ENCODE measurements at places on chromosomes 5 and 9.

DNA sequence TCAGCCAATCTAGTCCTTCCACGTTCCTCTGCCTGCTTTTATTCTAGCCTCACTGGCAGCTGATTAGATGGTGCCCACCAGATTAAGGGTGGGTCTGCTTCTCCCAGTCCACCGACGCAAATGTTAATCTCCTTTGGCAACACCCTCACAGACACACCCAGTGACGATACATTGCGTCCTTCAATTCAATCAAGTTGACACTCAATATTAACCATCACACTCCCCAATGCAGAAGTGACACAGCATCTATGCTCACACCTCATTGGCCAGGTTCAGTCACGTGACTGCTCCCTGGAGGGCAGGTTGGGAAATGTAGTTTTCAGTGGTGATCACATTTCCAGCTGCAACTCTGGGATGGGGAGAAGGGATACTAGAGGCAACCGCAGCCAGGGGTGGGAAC is 13.0 kb downstream of the SUSD3 start:
- DNase-seq: no peak

GRCh38 chr5:131545845-131546244 is 89.2 kb downstream of the RAPGEF6 start:
- no peak for DNase-seq

DNA sequence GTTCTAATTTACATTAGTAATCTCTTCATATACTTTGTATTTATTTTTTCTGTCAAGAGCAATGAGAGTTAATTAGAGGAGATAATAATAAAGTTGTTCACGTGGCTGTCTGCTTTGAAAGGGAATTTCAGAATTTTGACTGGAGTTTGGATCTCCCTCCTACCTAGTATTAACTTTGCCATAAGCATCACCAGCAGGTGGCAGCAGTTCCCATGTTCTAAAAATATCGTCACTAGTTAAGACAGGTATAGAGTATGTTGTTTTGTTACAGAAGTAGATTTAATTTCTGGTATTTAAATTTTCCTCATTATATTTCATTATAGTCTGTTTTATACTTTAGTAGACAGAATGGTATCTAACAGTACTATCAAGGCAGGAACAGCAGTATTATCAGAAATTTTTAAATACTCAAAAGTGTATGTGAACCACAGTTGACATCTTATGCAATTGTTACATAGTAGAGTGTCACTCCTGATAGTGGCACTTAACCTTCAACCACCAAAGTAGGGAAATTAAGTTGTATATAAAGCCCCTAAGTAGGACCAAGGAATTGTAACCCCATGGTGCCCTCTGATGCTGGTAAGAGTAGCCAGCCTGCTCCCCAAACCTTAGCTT is 20.4 kb downstream of the GNPDA1 start:
- DNase-seq: peak; percentile 76

- DNase-seq: no peak
Observed at GRCh38 chr5:154395407-154396106, 50.2 kb upstream of the SAP30L start.

- DNase-seq: no peak
Observed at GRCh38 chr5:181037365-181037861, 2.7 kb upstream of the BTNL9 start.

DNA sequence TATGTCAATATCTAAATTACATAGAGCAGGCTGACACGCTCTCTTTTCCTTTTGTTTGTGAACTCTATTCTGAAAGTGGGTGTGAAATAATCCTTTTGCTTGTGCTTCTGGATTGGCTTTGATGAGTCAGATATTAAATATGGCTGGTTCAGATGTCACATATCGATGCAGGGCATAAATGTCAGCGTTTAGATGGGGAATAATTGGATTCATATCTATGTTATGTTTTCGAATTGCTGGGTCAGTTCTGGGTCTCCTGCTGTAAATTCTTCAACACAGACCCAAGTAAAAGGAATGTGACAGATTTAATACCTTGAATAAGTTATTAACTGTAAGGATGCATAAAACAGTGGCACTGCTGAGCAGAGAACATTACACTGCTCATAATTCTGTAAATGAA is 118.7 kb upstream of the SNX2 start:
- DNase-seq: no peak

GRCh38 chr9:73199886-73200285 is 48.2 kb downstream of the ANXA1 start:
- DNase-seq: no peak

DNA sequence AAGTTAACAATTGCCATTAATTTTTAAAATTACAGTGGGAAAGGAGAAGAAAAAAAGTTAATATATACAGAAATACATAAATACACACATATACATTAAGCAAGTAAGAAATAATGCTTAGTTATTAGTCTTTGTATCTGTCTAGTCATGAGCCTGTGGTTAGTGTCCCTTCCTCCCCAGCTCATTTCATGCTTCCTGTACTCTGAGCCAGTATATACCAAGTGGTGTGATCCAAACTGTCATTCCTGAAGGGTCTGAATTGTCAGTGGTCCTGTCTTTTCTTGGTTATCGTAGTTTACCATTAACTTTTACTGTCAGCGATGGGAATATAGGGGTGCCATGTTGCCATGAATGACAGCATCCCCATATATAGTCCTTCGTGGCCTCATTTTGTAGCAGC is 24.2 kb upstream of the STOM start:
- no peak for DNase-seq

DNA sequence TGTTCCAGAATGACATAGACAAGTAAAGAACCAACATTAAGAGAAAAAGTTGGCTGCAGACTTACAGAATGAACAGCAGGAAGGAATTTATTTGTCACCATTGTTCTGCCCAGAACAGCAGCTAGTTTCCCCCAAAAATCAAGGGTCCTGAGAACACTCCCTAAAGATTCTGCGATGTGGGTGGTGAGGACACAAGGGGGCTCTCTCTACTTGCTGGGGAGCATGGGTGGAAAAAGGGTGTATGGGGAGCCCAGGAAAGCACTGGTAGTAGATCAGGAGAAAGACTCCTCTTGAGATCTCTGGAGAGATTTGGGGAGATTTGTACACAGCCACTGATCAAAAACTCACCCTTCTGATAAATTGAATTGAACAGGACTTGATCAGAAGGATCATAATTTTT is 316.5 kb downstream of the KCTD16 start:
- DNase-seq: no peak

DNA sequence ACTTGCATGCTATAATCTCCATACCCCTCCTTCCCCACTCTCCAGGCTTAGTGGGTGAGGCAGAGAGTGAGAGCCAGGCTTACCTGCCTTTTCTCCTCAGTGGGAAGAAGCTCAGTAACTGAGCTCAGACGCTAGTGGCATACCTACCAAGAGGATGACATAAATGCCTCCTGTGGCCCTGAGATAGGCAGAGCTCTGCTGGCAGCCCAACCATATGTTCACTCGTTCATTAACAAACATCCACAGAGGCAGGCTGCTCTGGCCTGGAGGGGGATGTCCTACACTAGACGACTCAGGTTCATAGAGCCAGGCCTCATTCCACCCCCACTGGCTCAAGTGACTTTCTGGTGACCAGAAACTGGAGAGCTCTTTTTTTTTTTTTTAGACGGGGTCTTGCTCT is 81.3 kb downstream of the THBS4 start:
- no peak for DNase-seq

GRCh38 chr9:27344776-27345175 is 47.8 kb upstream of the EQTN start:
- DNase-seq: no peak

- no peak for DNase-seq
Observed at GRCh38 chr5:73008831-73009230, 53.0 kb downstream of the FCHO2 start.

DNA sequence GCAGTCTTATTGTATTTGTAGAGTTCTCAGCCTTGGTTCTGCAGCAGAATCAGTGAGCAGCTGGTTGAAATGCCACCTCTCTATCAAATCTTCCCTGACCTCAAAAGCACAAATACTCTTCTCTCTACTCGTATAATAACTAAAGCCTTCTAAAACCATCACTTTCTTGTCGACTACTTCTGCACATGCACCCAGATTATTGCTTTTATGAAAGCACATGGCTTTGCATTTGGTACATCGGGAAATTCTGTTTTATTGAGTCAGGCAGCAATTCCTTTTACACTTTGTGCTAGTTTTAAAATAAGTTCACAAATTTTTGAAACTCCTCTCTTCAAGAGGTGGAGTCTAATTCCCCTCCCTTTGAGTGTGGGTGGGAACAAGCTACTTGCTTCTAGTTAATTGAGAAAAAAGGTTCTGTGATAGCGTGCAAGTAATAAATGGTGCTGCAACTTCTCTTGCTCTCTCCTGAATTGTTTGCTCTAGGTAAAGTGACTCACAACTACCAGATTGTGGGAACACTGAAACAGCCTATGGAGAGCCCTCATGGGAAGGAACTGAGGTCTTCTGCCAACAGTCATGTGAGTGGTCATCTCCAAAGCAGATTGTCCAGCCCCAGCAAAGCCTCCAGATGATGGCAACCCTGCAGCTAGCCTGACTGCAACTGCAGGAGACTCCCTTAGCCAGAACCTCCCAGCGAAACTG is 66.0 kb upstream of the TAF1L start:
- DNase-seq: no peak

DNA sequence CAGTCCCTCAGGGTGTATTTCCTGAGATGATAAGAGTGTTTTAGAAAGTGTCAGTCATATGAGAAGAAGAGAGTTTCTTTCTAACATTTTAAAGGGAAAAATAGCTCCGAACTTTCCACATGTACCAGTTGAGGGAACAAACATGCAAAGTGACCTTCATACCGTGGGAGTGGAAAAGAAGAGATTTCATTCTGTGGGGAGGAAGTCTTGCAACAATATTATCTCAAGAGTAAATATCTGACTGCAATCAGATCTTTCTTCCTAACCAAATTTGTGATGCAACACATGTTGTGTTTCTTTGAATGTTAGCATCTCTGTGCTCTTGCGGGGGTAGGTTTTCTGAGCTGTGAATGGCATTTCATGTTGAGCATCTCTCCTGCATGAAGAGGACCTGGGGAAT is 30.6 kb downstream of the ANKRD55 start:
- no peak for DNase-seq

DNA sequence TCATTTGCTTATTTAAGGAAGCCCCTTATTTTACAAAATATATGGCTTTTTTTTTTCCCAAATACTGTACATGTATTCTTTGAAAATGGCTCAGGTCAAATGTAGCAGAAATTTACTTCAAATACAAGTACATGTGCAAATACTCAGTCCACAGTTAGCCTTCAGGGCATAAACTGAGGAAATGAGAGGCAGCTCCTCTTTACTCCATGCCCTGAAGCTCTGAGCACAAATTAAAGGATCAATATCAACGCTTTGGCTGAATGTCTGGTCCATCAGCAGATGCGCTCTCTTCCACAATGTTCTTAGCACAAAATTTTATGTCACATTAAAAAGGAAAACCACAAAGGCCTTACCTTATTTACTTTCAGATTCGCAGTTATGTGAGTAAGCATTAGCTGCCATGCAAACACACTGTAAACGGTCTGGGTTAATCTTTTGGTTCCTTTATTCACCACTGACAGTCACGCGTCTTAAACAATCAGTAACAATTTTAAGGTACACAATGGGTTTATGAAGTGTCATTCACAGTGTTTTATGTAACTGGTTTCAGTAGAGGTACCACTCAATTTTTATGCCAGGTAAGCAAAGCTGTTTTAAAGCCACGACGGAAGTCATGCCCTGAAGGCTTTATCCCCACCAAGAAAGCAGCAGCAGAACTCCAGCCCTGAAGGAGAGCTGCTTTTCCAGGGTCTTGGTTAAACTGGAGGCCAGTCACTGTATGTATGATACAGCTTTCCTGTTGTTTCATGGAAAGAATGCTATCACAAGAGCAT is 103.4 kb downstream of the OTULIN start:
- no peak for DNase-seq

- DNase-seq: no peak
Observed at GRCh38 chr5:2538169-2538568, 213.3 kb downstream of the IRX2 start.

DNA sequence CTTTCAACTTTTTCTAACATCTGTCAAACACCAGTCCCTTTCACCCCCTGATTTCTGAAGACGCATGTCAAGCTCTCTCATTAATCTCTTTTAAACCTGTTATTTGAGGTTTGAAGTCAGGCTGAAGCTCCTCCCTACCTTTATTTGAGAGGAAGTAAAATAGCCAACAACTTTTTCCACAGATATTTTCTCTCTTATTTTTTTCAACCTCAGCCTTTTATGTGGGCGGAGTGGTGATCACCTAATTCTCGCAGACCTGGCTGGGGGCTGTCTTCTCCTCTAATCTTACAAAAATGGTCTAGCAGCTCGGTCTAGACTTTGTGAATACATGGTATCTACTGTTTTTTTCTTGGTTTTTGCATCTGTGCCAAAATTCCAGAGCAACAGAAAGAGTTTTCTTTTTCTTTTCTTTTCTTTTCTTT is 395.7 kb upstream of the ACTBL2 start:
- DNase-seq: no peak

GRCh38 chr9:72151104-72151503 is 1.9 kb downstream of the GDA start:
- DNase-seq: no peak

DNA sequence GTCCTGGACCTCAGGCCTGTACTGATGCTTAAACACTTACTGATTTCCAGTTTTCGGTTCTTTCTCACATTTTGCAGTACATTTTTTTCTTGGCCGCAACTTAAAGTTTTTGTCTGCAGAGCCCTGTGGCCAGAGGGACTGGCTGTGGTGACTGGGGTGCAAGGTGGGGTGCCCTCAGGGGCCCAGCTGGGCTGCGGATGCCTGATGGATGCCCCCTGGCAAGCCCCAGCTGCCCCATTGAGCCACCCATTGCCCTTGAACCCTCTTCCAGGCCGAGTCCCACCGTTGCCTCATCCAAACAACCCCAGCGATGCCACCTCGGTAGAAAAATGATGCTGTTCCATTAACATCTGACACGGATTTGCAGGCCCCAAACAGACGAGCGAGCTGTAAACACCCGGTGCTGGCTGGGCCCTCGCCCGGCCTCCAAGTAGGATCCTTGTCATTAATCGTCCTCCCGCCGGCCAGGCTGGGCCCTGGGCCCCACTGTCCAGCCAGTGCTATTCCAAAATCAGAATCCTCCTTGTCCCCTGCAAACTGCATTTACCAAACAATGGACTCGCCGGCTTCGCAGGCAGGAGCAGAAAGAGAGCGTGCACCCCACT is 107.9 kb downstream of the PHF2 start:
- peak; percentile 10 for DNase-seq

- DNase-seq: no peak
Observed at GRCh38 chr5:43663916-43664315, 60.9 kb downstream of the NNT start.

DNA sequence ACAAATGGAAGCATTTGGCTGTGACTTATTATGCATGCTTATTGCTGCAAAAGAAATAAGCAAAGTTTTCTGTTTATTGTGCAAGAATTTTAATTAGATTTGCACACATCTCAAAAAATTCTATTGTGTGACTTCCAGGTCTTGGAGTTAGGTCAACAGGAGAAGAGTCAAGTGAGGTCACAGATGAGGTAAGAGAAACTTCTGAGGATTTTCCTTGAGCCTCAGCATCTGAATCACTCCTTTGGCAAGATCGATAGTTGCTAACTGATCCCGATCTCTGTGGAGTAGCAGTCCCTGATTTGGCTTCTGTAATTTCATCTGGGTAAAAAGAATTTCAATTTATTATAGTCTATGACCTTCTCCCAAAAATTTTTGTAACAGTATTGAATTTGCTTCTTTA is 6.9 kb upstream of the TTC33 start:
- no peak for DNase-seq

- DNase-seq: no peak
Observed at GRCh38 chr5:38576961-38577684, 20.7 kb upstream of the LIFR start.

GRCh38 chr5:1570975-1571374 is 47.2 kb upstream of the LPCAT1 start:
- DNase-seq: no peak
